Endothelial cell (in vitro differentiated cells): ENCODE measurements at places on chromosomes 1 and 21.

- H3K4me3 ChIP-seq, result peak overlapping the region; percentile 91
- peak overlapping the region; percentile 64 for H3K27ac ChIP-seq
- no peak for DNase-seq
Measured at GRCh38 chr1:32743380-32744070, 41.0 kb upstream of the SYNC start.

- H3K36me3 ChIP-seq, result no peaks in the 10 kb centered on the region
- no peaks in the 10 kb centered on the region for H3K4me1 ChIP-seq
- no peak overlapping the region for H3K4me3 ChIP-seq
- DNase-seq, result no peak
Measured at GRCh38 chr1:10781137-10781536, 15.3 kb downstream of the CASZ1 start.

DNA sequence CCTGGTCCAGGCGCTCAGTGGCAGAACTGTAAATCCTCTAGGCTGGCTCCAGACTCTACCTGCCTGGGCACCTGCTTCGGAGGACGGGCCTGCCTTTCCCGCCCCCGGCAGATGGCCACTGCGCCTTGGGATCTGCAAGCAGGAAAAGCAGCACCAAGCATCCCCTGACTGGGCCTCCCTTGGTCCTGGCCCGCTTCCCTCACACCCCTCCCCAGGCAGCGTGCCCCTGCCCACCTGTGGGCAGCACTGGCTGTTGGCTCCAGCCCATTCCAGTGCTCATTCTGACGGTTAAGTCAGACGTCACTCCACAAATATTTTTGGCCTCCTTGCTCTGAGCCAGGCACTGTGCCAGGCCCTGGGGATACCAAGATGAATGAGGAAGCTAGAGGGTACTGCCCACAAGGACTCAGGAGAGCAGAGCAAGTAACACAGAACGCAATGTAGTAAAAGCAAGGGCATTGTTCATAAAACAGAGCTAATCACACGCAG is 22.0 kb upstream of the BLACAT1 start:
- DNase-seq, result no peak
- no peak overlapping the region for H3K4me3 ChIP-seq
- H3K36me3 ChIP-seq, result peaks cover 1% of the 10 kb centered on the region
- no peak overlapping the region for H3K27ac ChIP-seq
- H3K4me1 ChIP-seq, result no peaks in the 10 kb centered on the region

- no peak overlapping the region for H3K27ac ChIP-seq
- H3K27me3 ChIP-seq, result no peaks in the 10 kb centered on the region
- no peak for DNase-seq
- H3K36me3 ChIP-seq, result no peaks in the 10 kb centered on the region
Measured at GRCh38 chr1:37015713-37016112, 18.6 kb downstream of the GRIK3 start.

DNA sequence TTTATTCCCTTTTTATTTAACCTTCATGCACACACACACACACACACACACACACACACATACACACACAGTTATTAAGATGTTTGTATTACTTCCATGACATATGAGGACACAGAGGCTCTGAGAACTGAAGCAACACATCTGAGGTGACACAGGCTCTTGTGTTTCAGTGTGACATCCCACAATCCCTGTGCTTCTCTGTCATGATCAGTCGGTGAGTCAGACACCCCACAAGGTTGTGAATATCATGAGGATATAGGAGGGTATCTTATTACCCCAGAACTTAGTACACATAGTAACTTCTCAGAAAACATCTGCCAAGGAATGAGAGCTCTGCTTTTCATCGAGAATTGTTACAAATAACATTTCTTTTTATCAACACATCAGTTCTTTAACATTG is 459.3 kb downstream of the PLPP3 start:
- DNase-seq, result no peak
- no peaks in the 10 kb centered on the region for H3K27me3 ChIP-seq
- H3K27ac ChIP-seq, result no peak overlapping the region
- H3K4me3 ChIP-seq, result no peak overlapping the region

DNA sequence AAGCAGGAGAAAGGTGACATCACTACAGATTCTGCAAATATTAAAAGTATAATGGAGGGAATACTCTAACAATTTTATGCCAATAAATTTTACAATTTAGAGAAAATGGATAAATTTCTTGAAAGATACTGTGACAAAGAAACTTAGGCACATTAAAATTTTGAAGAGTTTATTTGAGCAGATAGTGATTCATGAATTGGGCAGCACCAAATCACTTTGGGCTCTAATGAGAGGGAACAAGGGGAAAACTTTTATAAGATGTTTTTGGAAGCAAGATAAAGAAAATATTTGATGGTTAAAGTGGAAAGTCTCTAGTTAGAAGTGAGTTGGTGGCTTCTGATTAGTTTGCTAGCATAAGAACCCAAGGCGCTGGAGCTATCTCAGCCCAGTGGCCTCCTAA is 55.2 kb upstream of the FMN2 start:
- no peaks in the 10 kb centered on the region for H3K4me1 ChIP-seq
- H3K4me3 ChIP-seq, result no peak overlapping the region
- no peak overlapping the region for H3K27ac ChIP-seq
- peaks cover 2% of the 10 kb centered on the region for H3K27me3 ChIP-seq
- no peak for DNase-seq

- H3K4me1 ChIP-seq, result peaks cover 5% of the 10 kb centered on the region
- H3K4me3 ChIP-seq, result no peak overlapping the region
- peaks cover 26% of the 10 kb centered on the region for H3K36me3 ChIP-seq
- H3K27ac ChIP-seq, result no peak overlapping the region
Measured at GRCh38 chr1:28986306-28986910, 72.0 kb downstream of the EPB41 start.

- H3K27me3 ChIP-seq, result peaks cover 5% of the 10 kb centered on the region
- no peak for DNase-seq
- H3K36me3 ChIP-seq, result no peaks in the 10 kb centered on the region
- no peak overlapping the region for H3K27ac ChIP-seq
Measured at GRCh38 chr1:29934255-29934772, 698.0 kb downstream of the PTPRU start.

DNA sequence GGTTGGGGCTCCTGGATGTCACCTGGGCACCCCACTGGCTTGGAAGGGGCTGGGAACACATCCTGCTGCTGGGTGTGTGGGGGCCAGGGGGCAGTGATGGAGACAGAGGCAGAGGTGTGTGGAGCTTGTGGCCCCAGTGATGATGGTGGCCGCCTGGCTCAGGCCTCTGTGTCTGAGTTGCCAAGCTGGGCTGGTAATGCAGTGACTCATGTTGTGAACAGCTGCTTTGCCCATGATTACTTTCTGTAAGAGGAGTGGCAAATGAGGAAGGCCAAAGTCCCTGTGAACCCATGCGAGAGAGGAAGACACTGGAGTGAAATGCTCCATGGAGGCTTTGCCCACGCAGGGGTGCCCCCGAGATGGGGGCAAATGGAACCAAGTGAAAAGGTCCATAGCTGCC is 86.8 kb downstream of the KCNJ6 start:
- no peaks in the 10 kb centered on the region for H3K36me3 ChIP-seq
- no peak for DNase-seq
- H3K4me3 ChIP-seq, result no peak overlapping the region
- H3K27ac ChIP-seq, result no peak overlapping the region
- H3K4me1 ChIP-seq, result no peaks in the 10 kb centered on the region

- peaks cover 64% of the 10 kb centered on the region for H3K4me1 ChIP-seq
- H3K27ac ChIP-seq, result peak overlapping the region; percentile 98
- peaks cover 8% of the 10 kb centered on the region for H3K27me3 ChIP-seq
- H3K36me3 ChIP-seq, result peaks cover 18% of the 10 kb centered on the region
- H3K4me3 ChIP-seq, result peak overlapping the region; percentile 95
- DNase-seq, result peak; percentile 16
Measured at GRCh38 chr1:167720965-167721616, 691 bp upstream of the MPZL1 start.

GRCh38 chr1:112929979-112930378 is 26.0 kb downstream of the SLC16A1 start:
- H3K27me3 ChIP-seq, result no peaks in the 10 kb centered on the region
- H3K4me1 ChIP-seq, result peaks cover 7% of the 10 kb centered on the region
- no peaks in the 10 kb centered on the region for H3K36me3 ChIP-seq
- no peak overlapping the region for H3K4me3 ChIP-seq
- no peak overlapping the region for H3K27ac ChIP-seq
- no peak for DNase-seq

GRCh38 chr1:97159342-97159741 is 437.8 kb downstream of the PTBP2 start:
- H3K27me3 ChIP-seq, result peaks cover 2% of the 10 kb centered on the region
- H3K36me3 ChIP-seq, result no peaks in the 10 kb centered on the region
- H3K4me1 ChIP-seq, result no peaks in the 10 kb centered on the region
- H3K4me3 ChIP-seq, result no peak overlapping the region
- H3K27ac ChIP-seq, result no peak overlapping the region

DNA sequence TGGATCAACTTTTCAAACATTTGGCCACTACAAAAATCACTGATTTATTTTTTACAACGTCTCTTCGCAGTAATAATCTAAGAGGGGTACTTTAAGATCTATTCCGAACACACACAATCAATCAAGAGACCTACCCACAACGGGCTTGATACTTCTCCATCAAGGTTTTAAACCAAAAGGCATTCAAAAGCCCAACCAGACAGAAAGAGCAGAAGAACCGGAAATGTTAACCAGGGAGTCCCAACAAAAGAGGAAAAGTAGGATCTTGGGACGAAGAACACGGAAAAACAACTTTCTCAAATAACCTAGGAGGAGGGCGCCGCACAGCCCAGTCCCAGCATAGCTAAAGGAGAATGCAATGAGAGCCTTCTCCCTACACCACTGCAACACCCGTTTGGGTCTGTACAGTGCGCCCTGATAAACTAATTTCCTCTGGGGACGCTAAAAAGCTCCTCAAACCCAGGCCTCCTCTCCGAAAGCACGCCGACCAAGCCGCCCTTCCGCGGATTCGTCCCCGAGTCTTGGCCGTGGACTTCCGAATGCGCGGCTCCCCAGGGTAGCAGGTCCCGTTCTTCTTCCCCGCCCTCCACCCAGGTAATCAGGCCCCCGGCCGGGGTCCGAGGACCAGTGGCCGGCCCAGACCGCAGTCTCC is 623 bp downstream of the RPL22 start:
- H3K27ac ChIP-seq, result peak overlapping the region; percentile 89
- H3K4me1 ChIP-seq, result peaks cover 25% of the 10 kb centered on the region
- H3K36me3 ChIP-seq, result peaks cover 13% of the 10 kb centered on the region
- H3K4me3 ChIP-seq, result peak overlapping the region; percentile 94
- peaks cover 3% of the 10 kb centered on the region for H3K27me3 ChIP-seq

DNA sequence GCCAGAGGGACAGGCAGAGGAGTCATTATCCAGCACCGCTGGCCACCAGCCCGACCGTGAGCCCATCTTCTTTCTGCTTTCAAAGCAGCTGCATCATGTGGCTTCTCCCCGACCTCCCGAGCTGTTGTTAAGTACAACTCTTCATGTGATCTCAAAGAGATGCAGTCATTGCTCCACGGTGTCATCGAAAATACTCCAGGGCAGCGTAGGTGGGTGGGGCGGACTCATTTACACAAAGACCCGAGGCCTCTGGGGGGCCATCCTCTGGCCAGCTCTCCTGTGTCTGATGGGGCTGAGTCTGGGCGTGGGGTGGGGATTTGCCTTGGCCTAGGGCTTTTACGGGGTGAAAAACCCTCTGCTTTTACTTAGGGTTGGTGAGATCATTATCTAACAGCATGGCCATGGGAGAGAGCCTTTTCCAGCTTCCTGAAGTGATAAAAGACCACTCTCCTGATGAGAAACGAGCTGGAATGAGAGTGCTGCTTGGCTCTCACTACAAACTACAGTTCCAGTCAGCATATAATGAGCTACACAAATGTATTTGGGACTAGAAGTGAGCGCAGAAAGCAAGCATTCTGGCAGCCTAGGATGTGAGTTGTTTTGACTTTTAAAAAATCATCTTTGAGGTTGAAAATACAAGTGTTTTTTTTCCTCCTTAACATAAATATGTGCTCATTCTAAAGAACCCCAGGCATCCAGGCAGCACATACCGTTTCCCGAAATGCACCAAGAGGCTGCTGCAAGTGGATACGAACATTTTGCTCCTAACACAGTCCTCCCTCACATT is 165.0 kb downstream of the RHOU start:
- no peaks in the 10 kb centered on the region for H3K4me1 ChIP-seq
- H3K27me3 ChIP-seq, result peaks cover 3% of the 10 kb centered on the region
- no peak overlapping the region for H3K4me3 ChIP-seq

DNA sequence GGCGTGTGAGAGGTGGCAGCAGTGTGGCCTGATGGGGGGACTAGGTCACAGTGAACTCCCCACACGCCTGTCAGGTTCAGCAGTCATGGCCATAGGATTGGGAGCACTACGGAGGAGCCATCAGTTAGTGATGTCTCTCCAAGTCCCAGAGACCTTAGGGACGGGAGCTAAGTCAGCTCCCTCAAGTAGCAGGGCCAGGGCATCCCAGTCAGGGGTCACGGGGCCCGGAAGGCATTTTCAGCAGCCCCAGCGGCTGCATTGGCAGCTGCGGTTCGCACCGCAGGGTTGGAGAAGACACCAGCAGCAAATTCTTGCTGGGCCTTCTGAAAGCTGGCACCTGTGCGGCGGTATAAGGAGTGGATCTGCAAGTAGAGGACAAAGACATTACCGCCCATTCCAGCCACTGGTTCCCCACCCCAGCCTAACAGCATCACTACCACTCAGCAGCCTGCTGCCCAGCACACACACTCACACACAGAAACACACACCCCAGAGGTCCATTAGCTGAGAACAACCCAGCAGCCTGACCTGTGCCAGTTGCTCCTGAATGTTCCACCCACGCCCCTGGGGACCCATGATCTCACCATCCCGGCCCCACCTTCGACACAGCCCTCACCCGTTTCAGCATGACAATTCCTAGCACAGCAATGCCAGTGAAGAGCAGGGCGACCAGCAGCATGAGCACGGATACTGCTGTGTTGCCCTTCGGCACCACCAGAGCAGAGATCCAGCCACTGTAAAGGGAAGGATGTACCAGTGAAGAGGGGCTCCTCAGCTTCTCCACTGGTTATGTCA is 972 bp upstream of the ENTREP3 start:
- peaks cover 13% of the 10 kb centered on the region for H3K27me3 ChIP-seq
- peak overlapping the region; percentile 96 for H3K27ac ChIP-seq
- H3K36me3 ChIP-seq, result peaks cover 28% of the 10 kb centered on the region
- peaks cover 33% of the 10 kb centered on the region for H3K4me1 ChIP-seq
- peak overlapping the region; percentile 97 for H3K4me3 ChIP-seq
- DNase-seq, result no peak

DNA sequence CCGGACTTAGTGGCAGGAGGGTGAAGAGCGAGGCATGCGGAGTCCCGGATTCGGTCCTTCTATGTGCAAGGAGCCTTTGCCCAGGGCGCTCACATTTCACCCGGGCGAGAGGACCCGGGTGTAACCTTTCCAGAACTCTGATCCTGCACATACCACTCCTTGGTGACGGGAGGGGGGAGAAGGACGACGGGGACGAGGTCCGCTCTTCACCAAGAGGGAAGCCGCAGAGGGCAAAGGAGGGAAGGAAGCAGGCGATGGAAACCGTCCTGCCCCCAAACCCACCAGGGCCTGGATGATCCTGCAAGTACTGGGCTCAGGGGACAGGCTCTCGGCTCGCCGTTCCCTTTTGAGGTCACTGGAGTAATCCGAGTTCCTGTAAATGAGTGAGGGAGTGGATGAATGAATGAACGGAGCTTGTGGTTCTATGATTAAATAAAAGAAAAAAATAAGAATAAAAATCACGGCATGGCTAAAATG is 993 bp downstream of the SYPL2 start:
- H3K27ac ChIP-seq, result no peak overlapping the region
- DNase-seq, result no peak
- H3K4me3 ChIP-seq, result no peak overlapping the region
- H3K36me3 ChIP-seq, result no peaks in the 10 kb centered on the region
